Myocyte (in vitro differentiated cells): ENCODE measurements at places on chromosomes 16 and 17. TPM values are rescaled to one million over a fixed set of nuclear protein-coding genes. Genes with fewer than 3 reads are reported as not detected.

Gene NPIPB6
- total RNA-seq = 0.56 and 1.1 TPM in 2 replicates

Gene ZPBP2
- not detected in 2 replicates for total RNA-seq

- DNase-seq = no peak
Observed at GRCh38 chr16:759110-759910, 1.2 kb upstream of the MSLN start.

- no peak for DNase-seq
Observed at GRCh38 chr17:48630925-48631692, 5.0 kb upstream of the HOXB9 start.

GRCh38 chr16:75341564-75342307 is 90.3 kb upstream of the BCAR1 start:
- DNase-seq = peak; percentile 38
